AG09319 (cell line): ENCODE measurements at places on chromosomes 7 and 10.

DNA sequence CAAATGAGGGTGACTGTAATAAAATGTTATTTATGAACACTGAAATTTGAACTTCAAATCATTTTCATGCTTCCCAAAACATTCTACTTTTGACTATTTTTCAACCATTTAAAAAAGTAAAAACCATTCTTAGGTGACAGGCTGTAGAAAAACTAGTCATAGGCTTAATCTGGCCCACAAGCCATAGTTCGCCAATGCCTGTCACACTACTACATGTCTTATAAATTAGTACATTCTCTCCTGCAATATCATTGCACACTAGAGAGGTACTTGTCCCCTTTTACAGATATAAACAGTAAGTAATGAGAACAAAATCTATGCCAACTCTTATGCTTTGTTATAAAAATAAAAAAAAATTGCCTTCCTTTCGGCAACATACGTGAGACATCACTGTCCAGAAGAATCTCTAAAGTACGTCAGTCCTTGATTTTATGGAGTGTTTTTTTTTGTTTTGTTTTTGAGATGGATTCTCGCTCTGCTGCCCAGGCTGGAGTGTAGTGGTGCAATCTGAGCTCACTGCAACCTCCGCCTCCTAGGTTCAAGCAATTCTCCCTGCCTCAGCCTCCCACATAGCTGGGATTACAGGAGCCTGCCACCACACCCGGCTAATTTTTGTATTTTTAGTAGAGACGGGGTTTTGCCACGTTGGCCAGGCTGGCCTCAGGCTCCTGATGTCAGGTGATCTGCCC is 23.2 kb downstream of the UPF2 start:
- DNase-seq = no peak

- no peak for DNase-seq
These were observed 145.2 kb downstream of the FRMD4A start for GRCh38 chr10:14185316-14186045.

GRCh38 chr10:23186178-23186577 is 5.9 kb upstream of the PTF1A start:
- DNase-seq = no peak

DNA sequence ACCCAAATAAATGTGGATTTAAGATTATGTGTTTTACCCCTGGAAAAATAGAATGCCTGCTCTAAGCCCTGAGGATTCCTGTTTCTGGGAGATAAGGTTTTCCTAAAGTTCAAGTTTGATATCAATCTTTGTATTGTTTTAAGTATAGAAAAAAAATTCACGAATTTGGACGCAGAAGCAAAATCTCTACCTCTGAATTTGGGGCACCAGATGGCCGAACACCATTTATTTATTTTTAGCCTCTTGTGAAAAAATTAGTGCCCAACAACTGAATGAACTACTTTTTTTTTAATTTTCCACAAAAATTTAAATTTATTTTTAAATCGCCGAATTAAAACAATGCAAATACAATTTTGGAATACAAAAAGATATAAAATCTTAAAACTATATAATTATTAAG is 128.1 kb upstream of the SP4 start:
- DNase-seq = no peak
